A549 treated with Mapracorat at 1 μM for 4 hours (cell line): ENCODE measurements at places on chromosomes 6 and 20. TPM values are rescaled to one million over a fixed set of nuclear protein-coding genes. Genes with fewer than 3 reads are reported as not detected.

DEFB132 gene
- not detected in 5 replicates for total RNA-seq

ELMO2 gene
- 18.5 to 21.3 TPM (median 19.8 TPM) in 5 replicates for total RNA-seq

TUBB2A gene
- total RNA-seq, result 82.9 to 104 TPM (median 96.7 TPM) in 5 replicates

GABRR1 gene
- not detected in 5 replicates for total RNA-seq

LY6G6D gene
- not detected in 5 replicates for total RNA-seq

RIPOR3 gene
- 0.06 TPM in 1 of 5 replicates, not detected in the others for total RNA-seq

ZSCAN31 gene
- total RNA-seq, result 1.4 to 4.2 TPM (median 1.9 TPM) in 5 replicates

SLC26A8 gene
- total RNA-seq, result 0.08 TPM in 1 of 5 replicates, not detected in the others

POLR1H gene
- 24.7 to 36.7 TPM (median 31.8 TPM) in 5 replicates for total RNA-seq

MEP1A gene
- not detected in 5 replicates for total RNA-seq

DDX43 gene
- total RNA-seq, result not detected in 5 replicates

CLDN20 gene
- total RNA-seq, result not detected in 5 replicates

OR2J2 gene
- not detected in 5 replicates for total RNA-seq

LAMP5 gene
- 0.10 to 0.11 TPM in 2 of 5 replicates, not detected in the others for total RNA-seq

RGS17 gene
- total RNA-seq, result 5.1 to 7.4 TPM (median 6.5 TPM) in 5 replicates

ZNF341 gene
- 2.6 to 4.4 TPM (median 3.2 TPM) in 5 replicates for total RNA-seq

IL20RA gene
- total RNA-seq, result not detected in 5 replicates

SLC52A3 gene
- total RNA-seq, result 0.32 to 0.57 TPM (median 0.48 TPM) in 5 replicates

ARMH2 gene
- not detected in 5 replicates for total RNA-seq

TBC1D20 gene
- 30.9 to 34.9 TPM (median 33.9 TPM) in 5 replicates for total RNA-seq

COL9A1 gene
- not detected in 5 replicates for total RNA-seq

CYP39A1 gene
- 0.20 TPM in 1 of 5 replicates, not detected in the others for total RNA-seq

NOTCH4 gene
- total RNA-seq, result 0.81 to 1.3 TPM (median 0.86 TPM) in 5 replicates

GSTA1 gene
- not detected in 5 replicates for total RNA-seq

ECI2 gene
- 44.7 to 63.5 TPM (median 47.5 TPM) in 5 replicates for total RNA-seq
